T-helper 17 cell (primary cell): ENCODE measurements at places on chromosomes 7 and 10.
A peak's percentile ranks its signal among the peaks of the same experiment; 100 is the strongest.

DNA sequence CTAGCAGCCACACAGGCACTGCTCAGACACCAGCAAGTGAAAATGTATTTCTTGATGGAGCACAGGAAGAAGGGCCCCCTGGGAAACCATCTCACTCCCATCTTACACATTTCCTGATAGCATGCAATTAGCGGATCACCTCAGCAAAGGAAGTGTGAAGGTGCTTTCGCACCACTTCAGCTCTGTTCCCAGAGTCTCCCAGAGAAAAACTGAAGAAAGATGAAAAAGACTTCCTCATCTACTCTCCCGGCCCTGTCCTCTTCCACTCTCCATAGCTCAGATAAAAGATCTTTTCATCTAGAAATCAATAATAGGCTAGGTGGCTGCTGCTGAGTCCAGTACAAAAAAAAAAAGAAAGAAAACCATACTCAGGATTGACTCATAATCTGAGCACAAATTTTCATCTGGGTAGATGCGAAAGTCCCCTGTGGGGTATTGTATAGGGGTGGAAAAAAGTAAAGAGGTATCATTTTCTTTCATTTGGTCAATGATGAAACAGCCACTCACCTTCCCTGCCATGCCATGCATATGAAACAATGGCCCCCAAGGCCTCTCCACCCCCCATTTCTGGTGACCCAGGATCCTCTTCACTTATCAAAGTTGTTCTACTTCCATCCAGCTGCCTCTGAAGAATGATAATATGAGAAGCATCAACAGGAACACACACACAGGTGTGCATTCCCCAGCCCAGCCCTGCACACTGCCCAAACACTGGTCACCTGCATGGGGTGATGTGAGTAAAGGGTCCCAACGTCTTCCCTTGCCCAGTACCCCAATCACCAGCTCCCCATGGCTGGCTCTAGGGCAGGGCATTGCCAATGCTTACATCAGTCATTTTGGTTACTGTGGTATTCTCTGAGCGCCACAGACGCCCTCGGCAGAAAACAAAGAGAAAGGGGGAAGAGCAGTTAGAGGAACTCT is 48.8 kb upstream of the DGKI start:
- peaks cover 24% of the 10 kb centered on the region for H3K4me1 ChIP-seq
- H3K4me3 ChIP-seq, result no peak overlapping the region
- no peak for DNase-seq
- peaks cover 9% of the 10 kb centered on the region for H3K36me3 ChIP-seq
- no peaks in the 10 kb centered on the region for H3K27me3 ChIP-seq

- H3K4me1 ChIP-seq, result peaks cover 13% of the 10 kb centered on the region
- no peak overlapping the region for H3K4me3 ChIP-seq
- peaks cover 7% of the 10 kb centered on the region for H3K27me3 ChIP-seq
- no peak for DNase-seq
- H3K36me3 ChIP-seq, result no peaks in the 10 kb centered on the region
- H3K27ac ChIP-seq, result no peak overlapping the region
These were observed 124.9 kb downstream of the ANLN start for GRCh38 chr7:36514289-36515243.

- peak overlapping the region; percentile 59 for H3K27ac ChIP-seq
- DNase-seq, result no peak
- no peak overlapping the region for H3K4me3 ChIP-seq
These were observed 13.8 kb upstream of the INPP5A start for GRCh38 chr10:132523561-132524442.

DNA sequence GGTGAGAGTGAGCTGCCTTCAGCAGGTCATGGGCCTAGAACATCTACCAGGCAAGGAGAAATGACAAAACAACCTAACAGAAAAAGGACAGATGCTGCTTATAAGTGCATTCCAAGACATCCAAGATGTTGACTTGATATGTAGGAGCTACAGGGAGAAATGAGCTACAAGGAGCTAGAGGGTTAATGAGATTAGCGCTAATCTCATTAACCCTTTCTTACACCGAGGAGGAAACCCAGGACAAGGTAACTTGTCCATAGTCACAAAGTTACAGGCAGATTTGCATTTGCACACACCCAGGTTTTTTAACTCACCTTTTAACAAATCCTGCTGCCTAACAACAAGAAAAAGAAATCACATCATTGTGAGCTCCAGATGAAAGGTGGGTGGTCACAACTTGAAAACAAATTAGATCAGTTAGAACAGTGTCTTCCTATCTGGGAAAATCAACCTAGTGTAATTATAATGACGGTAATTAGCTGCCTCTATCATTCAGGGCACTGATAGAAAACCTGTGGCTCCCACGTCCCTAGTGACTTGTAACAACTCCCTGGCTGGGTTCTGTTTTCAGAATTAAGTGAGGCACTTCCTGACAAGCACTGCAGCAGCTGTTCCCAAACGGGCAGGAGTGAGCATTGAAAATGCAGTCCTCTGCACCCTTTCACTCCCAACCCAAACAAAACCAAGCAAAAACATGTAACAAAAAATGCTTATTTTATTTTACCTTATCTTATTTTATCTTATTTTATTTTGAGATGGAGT is 5.7 kb downstream of the KIAA1549 start:
- DNase-seq, result no peak
- H3K4me1 ChIP-seq, result peaks cover 13% of the 10 kb centered on the region
- H3K27me3 ChIP-seq, result peaks cover 62% of the 10 kb centered on the region
- H3K36me3 ChIP-seq, result peaks cover 13% of the 10 kb centered on the region
- H3K27ac ChIP-seq, result no peak overlapping the region

- no peak overlapping the region for H3K27ac ChIP-seq
- DNase-seq, result no peak
- H3K4me1 ChIP-seq, result no peaks in the 10 kb centered on the region
- no peaks in the 10 kb centered on the region for H3K36me3 ChIP-seq
- peaks cover 39% of the 10 kb centered on the region for H3K27me3 ChIP-seq
These were observed 64.1 kb upstream of the PDZD8 start for GRCh38 chr10:117439243-117439912.

DNA sequence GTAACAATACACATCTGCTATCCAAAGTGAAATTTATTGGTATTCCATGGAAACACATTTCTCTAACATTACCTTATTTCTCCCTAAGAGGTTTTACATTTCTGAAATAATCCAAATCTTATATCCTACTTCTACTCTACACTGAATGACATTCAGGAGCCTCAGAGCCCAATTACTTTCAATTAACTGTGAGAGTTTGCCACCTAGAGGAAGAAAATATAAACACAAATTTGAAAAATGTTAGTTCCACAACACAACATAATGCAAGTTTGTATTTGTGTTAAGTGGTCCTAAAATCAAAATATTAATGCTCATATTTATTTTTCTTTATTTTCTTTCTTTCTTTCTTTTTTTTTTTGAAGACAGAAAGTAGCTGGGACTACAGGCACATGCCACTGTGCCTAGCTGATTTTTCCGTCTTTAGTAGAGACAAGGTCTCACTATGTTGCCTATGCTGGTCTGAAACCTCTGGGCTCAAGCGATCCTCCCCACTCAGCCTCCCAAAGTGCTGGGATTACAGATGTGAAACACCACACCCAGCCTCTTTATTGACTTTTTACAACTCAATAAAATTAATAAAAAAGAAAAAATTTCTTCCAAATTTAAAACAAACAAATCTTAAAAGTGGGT is 46.0 kb downstream of the ATAD1 start:
- no peak overlapping the region for H3K4me3 ChIP-seq
- peaks cover 4% of the 10 kb centered on the region for H3K4me1 ChIP-seq
- no peaks in the 10 kb centered on the region for H3K27me3 ChIP-seq
- no peak overlapping the region for H3K27ac ChIP-seq

- no peak overlapping the region for H3K4me3 ChIP-seq
- peaks cover 6% of the 10 kb centered on the region for H3K4me1 ChIP-seq
- H3K27ac ChIP-seq, result no peak overlapping the region
These were observed 2.9 kb upstream of the CDK14 start for GRCh38 chr7:90593205-90593604.

- H3K27ac ChIP-seq, result peak overlapping the region; percentile 62
- H3K4me1 ChIP-seq, result peaks cover 11% of the 10 kb centered on the region
- no peak for DNase-seq
- peaks cover 42% of the 10 kb centered on the region for H3K27me3 ChIP-seq
- H3K36me3 ChIP-seq, result no peaks in the 10 kb centered on the region
- peak overlapping the region; percentile 12 for H3K4me3 ChIP-seq
These were observed 328.4 kb upstream of the C7orf33 start for GRCh38 chr7:148261996-148262688.
